ENCODE measurements at places on chromosomes 2 and 18.

GRCh38 chr18:42527766-42528165 is 572.7 kb downstream of the PIK3C3 start:
- no peak for DNase-seq

GRCh38 chr2:191951376-191951775 is 104.5 kb upstream of the CAVIN2 start:
- no peak for DNase-seq

DNA sequence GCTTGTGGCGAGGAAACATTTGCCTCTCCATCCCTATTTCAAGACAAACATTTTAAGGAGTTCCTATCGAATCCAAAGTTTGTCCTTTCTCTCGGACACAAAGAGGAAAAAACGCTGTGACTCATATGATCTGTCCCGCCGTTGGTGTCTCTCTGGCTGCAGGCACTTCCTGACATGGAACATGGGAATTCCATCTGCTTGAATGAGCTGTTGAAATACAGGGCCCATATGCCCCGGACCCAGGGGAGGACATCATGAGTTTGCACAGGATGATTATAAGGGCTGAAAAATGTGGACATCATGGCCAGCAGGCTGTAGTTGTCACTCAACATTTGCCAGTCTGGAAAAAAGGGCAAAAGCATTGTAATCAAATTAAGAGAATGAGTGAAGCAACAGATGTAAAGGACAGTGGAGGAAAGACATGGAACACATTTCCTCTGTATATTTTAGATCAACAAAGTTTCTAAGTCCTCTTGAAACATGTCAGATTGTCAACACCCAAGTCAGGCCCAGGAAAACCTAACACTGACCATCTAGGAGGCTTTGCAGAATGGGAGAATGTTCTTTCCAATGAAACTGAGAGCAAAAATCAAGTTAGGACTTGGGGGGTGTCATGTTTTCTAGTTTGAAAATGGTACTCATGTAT is 103.2 kb upstream of the SMIM21 start:
- no peak for DNase-seq

- DNase-seq: no peak
Observed at GRCh38 chr2:197296835-197297234, 13.7 kb downstream of the ANKRD44 start.

GRCh38 chr18:23237524-23238151 is 102.4 kb downstream of the CABLES1 start:
- no peak for DNase-seq

GRCh38 chr18:58590254-58590653 is 38.6 kb downstream of the ALPK2 start:
- peak; percentile 97 for DNase-seq

- DNase-seq: no peak
Observed at GRCh38 chr2:149160195-149160594, 121.7 kb downstream of the LYPD6B start.

GRCh38 chr2:96528006-96528699 is 8.4 kb upstream of the ARID5A start:
- no peak for DNase-seq
